Non-pigmented ciliary epithelial cell (primary cell): ENCODE measurements at places on chromosomes 2 and 18.

GRCh38 chr2:121260370-121261154 lies 24.4 kb downstream of the TFCP2L1 start:
- DNase-seq: no peak

DNA sequence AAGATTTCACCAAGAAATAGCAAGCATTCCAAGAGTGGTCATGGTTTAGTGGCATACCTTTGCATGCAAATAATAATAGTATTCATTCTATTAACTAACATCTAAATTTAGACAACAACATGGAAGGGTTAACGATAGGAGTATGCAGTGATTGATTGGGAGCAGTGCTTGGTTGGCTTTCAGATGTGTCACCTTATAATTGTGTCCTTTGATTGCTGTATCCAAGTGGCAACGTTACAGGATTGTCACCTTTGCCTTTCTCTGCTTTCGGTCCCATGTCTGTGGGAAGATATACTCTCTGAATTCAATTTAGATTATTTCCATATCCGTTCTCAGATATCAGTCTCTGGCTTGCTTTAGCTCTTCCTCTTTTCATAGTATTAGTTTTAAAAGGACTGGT lies 152.8 kb upstream of the MAP3K20 start:
- DNase-seq: no peak

- no peak for DNase-seq
Observed at GRCh38 chr2:219358170-219359075, 25.9 kb upstream of the RESP18 start.

DNA sequence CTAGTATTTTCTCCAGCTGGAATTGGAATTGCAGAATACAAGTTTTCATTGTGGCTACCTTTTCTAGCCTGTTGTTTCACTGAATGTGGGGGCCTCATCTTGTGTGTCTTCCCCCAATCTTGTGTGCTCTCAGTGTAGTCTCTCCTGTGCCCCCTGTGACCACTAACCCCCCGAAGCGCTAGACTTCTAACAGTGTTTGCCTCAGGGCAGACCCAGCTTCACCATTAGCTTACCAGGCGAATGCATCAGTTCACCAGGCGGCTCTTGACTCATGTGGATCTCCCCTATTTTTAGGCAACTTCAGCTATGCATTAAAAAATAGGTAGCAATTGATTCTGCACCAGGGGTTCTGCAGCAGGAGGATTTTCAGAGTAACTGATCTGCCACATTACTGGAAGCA lies 376.2 kb upstream of the MEIS1 start:
- no peak for DNase-seq

- DNase-seq: no peak
Observed at GRCh38 chr2:160194946-160195345, 5.1 kb downstream of the ITGB6 start.

DNA sequence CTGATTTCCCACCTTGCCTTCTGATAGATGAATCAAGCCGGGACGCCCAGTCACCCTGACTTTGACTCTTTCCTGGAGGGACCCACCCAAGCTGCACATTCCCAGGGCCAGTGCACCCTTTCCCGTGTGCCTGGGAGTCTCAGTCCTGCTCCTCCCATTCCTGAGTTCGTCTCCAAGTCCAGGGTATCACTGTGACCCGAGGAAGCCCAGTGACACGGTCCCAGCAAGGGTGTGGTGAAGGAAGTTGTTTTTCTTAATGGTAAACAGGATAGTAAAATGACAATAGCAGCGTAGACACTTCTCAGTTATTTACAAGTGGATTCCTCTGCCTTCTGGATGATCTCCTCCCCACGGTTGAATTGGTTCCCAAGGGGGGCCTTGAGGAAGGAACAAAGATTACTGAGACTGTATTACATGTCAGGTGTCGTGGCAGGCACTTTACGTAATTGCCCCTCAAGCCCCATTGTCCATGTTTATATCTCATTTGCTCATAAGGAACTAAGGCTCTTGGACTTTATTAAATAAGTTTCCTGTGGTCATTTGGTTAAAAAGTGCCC lies 123.3 kb downstream of the PRKCE start:
- no peak for DNase-seq
